NCI-H526 (cell line): ENCODE measurements at places on chromosomes 12 and 14.

- DNase-seq: no peak
Observed at GRCh38 chr14:90578283-90578985, 181.6 kb downstream of the CALM1 start.

DNA sequence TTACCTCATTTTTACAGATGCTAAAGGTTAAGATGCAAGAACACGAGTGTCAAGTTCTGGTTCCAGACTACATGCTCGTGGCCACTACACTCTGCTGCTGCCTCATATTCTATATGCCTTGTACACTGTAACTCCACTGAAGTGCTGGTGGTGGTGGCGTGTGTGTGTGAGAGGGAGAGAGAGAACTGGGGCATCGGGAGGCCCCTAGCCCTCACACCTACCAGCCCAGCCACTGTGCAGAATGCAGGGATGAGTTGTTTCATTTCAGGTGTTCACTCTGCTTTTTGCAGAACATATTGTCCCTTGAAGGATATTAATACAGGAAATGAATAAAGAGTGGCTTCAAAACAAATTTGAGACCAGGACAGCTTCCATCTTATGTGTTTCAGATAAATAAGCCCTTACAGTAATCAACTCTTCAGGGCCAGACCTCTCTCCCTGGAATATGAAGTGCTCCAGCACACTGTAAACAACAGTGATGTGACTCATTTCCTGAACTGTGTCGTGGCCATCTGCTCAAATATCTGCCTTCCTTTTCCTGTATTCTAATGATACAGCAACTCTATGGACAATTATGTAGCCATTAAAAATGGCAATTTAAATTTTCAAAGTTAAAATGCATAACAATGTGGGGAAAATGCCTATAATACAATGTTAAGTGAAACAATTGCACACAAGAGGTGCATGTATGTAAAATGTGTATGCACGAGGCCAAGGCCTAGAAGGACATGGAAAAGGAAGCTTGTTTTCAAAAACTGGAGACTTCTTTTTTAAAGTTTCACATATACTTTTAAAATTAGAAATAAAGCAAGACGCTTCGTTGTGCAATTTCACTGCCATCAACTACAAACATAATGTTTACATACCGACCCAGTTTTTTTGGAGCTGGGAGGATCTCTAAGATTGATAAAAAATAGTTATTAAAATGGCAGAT is 215.4 kb downstream of the PELI2 start:
- no peak for DNase-seq

- no peak for DNase-seq
Observed at GRCh38 chr12:51534216-51535074, 56.6 kb upstream of the SCN8A start.

- DNase-seq: peak; percentile 79
Observed at GRCh38 chr12:16385782-16386646, 38.6 kb downstream of the MGST1 start.

DNA sequence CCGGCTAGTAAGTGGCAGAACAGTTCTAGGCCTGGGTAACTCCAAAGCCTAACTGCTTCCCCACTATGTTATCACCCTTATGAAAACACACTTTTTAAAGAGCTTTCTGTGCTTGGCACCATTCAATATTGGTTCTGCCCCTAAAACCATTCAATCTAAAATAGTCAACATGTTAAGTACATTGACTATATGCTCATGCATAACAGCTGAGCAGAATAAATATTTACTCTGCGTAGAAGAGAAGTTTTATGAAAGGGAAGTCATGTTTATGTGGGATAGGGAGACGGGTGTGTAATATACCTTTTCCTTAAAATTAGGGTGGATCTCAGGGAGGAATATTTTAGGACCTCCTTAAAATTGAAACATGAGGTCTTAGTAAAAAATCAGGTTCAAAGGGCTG is 80.5 kb downstream of the SAMD4A start:
- DNase-seq: no peak

DNA sequence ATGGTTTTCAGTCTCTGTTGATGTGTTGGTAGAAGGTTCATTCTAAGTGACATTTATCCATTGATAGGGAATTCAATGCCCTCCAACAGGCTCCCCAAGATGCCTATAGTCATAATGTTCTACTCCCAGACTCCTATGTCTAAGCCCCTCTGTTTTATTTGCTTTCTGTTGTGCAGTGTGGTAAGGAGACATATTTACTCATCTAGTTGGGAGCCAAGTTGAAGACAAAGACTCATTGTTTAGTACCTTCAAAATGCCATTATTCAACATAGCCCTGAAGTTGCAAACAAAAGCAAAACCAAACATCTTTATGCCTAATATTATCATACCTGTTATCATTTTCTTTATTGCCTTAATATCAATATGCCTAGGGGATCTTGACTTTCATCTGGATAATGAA is 302.1 kb downstream of the RMST start:
- DNase-seq: peak; percentile 79
